ENCODE measurements at places on chromosomes 2 and 18.

- DNase-seq: no peak
Observed at GRCh38 chr2:467101-467500, 179.2 kb upstream of the ALKAL2 start.

GRCh38 chr2:233031556-233032500 is 644 bp upstream of the NEU2 start:
- DNase-seq: no peak

GRCh38 chr18:62258093-62258492 is 67.0 kb upstream of the TNFRSF11A start:
- DNase-seq: no peak

DNA sequence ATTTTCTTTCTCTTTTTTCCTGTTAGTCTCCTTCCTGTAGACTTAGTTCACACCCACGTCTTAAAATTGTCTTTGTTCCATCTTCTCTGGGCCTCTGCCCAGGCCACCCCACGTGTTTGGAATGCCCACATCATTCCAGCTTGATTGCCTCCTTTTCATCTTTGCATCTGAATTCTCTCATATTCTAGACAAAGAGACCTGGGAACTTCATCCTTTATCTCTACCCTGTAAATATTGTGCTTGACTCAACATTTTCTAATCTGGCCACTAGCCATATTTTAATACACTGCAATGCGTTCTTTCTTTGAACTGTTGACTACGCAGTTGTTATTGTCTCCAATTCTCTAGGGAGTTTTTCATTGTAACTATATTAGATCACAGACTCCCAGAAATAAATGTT is 187.5 kb upstream of the NRXN1 start:
- no peak for DNase-seq

- no peak for DNase-seq
Observed at GRCh38 chr2:43060390-43061016, 165.9 kb downstream of the ZFP36L2 start.

GRCh38 chr2:213818436-213818835 is 534.2 kb downstream of the SPAG16 start:
- DNase-seq: no peak

- DNase-seq: no peak
Observed at GRCh38 chr18:69715191-69715795, 232.4 kb downstream of the CD226 start.

GRCh38 chr2:170505631-170506275 is 209.4 kb upstream of the SP5 start:
- no peak for DNase-seq

DNA sequence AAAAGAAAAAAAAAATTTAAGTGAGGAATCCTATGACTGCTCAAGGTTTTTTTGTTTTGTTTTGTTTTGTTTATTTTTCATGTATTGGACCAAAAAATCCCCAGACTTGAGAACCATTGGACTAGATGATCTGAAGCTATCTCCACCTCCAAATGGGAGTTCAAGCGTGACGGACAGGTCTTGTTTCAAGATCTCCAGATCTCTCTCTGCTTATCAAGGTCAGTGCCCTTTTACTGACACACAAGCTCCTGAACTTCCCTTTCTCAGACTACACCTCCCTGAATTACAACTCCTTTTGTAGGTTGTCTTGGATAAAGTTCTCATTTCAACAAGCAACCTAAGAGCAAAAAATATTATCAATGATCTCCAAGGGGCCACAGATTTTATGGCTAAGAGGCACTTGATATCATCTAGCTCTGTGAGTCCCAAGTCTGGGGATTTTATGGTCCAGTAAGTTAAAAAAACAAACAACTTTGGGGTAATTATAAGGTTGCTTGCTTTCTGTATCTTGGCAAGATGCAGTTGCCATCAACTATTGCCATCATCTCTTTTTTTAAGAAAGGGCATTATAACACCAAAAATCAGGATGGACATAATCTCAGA is 396.0 kb upstream of the ATP5MC3 start:
- DNase-seq: no peak
